Chondrocyte (in vitro differentiated cells): ENCODE measurements at places on chromosomes 1 and 21. TPM values are rescaled to one million over a fixed set of nuclear protein-coding genes. Genes with fewer than 3 reads are reported as not detected.

The PGLYRP3 gene
- total RNA-seq = not detected in 3 replicates

The TMPRSS15 gene
- 0.97 TPM in 1 of 3 replicates, not detected in the others for total RNA-seq

The GLIS1 gene
- total RNA-seq = 17.3 to 36.2 TPM (median 17.4 TPM) in 3 replicates

The HFM1 gene
- 0.46 to 0.63 TPM (median 0.62 TPM) in 3 replicates for total RNA-seq

The CELA3B gene
- not detected in 3 replicates for total RNA-seq

The PADI2 gene
- 20.9 to 74.9 TPM (median 72.6 TPM) in 3 replicates for total RNA-seq

The PCSK9 gene
- 0.41 to 0.60 TPM (median 0.53 TPM) in 3 replicates for total RNA-seq

The LRRC53 gene
- not detected in 3 replicates for total RNA-seq

The RPE65 gene
- total RNA-seq = not detected in 3 replicates

The ARHGEF10L gene
- 27.3 to 40.6 TPM (median 40.0 TPM) in 3 replicates for total RNA-seq

The RHBDL2 gene
- total RNA-seq = not detected in 3 replicates

The E2F2 gene
- total RNA-seq = 0.72 to 4.3 TPM (median 0.87 TPM) in 3 replicates

GRCh38 chr1:23597635-23598388 lies 38.5 kb upstream of the ID3 start:
- DNase-seq = no peak

DNA sequence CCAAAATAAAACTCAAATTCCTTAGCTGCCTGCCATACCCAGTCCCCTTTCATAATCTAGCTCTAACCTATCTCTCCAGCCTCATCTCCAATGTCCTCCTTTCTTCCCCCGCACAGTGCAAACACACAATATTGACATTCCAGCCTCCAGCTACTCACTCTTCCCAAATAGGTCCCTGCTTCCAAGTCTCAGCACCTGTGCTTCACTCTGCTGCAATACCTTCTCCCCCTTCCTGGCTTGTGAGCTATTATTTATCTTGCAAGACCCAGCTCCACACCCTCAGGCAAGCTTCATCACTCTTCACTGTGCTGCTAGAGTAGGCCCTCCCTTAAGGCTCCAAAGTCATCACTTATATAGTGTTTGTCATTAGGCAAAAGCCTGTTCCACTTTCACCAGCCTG lies 9.7 kb downstream of the PLPP3 start:
- no peak for DNase-seq

DNA sequence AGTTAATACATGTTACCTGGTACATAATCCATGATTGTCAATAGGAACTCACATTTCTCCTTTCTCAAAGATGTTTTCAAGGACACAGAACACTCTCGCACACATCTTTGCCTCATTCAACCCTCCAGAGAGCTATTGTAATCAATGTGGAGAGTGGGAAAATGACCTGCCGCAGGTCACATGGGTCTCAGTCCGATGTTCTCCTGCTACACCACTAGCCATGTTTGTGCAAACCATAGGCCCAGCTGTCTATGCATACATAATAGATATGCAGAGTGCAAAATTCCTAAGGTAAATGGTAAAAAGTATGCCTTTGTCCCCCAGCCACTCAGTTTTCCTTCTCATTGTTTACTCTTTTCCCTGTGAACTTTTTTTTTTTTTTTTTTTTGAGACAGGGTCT lies 89.2 kb downstream of the ADSS2 start:
- DNase-seq = no peak

DNA sequence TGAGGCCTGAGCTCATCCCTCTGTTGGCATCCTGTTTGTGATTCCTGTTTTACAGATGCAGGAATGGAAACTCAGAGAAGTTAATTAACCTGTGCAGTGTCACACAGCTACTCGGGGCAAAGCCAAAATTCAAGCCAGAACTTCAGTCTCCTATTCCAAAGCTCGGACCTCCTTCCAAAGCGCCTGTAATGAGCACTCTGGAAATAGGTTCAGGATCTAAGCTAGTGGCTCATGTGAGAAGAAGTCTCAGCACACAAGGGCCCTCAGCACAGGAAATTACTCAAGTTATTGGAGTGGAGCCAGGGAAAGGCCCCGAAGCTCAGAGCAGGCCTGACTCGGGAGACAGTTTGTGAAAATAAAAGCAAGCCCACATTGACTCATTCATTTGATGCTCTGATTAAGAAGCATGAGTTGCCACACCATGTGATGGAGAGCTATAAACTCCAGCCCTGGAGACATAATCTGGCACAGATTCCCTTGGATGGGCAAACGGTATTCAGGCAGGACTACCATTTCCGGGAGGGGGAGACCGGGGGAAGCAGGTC lies 50.6 kb upstream of the LYST start:
- DNase-seq = no peak

GRCh38 chr1:201149400-201149799 lies 4.9 kb downstream of the TMEM9 start:
- no peak for DNase-seq

- no peak for DNase-seq
These were observed 15.0 kb downstream of the DDX59 start for GRCh38 chr1:200654660-200655059.

DNA sequence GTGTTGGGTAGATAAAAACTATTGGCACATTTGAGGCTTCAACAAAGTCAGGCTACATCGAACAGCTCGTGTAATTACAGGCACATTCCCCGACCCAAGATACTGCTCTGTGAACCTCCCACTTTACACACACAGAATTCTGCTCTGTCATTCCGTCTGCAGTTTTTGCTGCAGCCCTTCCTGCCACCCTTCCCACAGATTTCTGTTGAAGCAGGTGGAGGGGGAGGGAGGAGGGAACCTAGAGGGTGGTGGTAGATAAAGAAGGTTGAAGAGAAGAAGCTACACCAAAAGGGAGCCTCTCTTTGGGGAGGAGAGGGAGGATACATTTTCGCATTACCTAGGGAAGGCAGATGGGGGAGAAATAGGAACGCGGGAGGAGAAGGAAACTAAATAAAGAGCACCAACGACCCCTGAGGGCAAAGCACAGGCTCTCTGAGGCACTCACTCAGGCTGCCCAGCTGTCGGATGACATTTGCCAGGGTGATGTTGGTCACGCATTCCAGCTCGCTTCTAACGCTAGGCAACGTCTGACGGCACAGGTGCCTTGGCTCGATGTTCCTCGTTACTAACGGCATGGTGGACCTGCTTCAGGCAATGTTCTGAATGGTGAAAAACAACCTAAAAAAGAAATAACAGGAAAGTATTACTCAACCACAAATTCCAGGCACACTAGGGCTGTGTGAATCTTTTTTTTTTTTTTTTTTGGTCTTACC lies 36.0 kb downstream of the GPR3 start:
- no peak for DNase-seq

DNA sequence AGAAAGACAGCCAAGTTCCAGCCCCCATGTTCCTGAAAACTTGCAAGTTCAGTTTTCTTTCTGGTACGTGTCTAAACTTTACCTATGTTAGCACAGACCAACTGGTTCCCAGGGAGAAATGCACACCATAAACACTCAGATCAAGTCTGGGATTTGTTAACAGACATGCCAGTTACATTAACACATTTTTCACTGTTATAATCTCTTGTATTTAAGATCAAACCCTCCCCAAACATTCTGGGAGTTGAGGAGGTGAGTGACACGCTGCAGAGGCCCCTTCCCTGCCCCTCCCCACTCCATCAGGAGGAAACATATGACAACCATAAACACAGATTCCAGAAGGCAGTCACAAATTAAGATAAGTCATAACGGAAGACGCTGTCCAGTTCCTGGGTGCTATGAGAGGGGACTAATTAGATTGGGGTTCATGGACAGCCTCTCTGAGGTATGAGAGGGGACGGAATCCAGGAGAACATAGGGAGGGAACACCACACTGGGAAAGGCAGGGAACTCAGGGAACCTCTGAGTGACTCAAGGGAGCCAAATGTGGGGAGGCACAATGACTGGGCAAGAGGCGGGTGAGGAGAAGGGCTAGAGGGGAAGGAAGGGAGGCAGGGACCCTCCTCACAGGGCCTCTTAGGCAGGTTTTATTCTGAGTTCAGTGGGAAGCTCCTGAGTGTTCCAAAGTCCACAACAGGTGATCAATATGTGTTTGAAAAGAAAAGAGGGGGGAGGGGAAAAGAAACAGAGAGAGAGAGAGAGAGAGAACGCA lies 25.0 kb downstream of the DUSP10 start:
- DNase-seq = no peak

GRCh38 chr21:34942911-34943310 lies 106.2 kb downstream of the RUNX1 start:
- DNase-seq = no peak

- DNase-seq = no peak
These were observed 2.3 kb downstream of the ATP1A1 start for GRCh38 chr1:116375148-116375886.

GRCh38 chr21:28828981-28829380 lies 163.7 kb downstream of the LTN1 start:
- no peak for DNase-seq

- no peak for DNase-seq
These were observed 2.7 kb downstream of the COL8A2 start for GRCh38 chr1:36122062-36123030.

DNA sequence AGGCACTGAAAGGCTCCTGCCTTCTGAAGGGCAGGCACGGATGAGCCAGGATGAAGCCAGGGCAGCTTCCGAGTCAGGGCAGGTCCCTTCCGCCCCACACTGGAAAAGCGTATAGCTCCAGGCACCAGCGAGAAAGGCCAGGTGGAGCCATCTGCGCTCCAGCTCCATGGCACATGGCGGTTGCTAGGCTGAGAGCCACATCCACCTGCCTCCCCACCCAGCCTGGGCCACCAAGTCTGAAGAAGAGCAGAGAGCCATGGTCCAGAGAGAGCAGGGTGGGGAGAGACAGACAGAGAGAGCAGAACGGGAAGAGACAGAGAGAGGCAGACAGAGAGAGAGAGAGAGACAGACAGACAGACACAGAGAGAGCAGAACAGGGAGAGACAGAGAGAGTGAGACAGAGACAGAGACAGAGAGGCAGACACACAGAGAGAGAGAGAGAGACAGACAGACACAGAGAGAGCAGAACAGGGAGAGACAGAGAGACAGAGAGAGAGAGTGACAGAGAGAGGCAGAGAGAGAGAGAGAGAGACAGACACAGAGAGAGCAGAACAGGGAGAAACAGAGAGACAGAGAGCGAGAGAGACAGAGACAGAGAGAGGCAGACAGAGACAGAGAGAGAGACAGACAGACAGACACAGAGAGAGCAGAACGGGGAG lies 5.2 kb downstream of the FNDC10 start:
- DNase-seq = no peak

DNA sequence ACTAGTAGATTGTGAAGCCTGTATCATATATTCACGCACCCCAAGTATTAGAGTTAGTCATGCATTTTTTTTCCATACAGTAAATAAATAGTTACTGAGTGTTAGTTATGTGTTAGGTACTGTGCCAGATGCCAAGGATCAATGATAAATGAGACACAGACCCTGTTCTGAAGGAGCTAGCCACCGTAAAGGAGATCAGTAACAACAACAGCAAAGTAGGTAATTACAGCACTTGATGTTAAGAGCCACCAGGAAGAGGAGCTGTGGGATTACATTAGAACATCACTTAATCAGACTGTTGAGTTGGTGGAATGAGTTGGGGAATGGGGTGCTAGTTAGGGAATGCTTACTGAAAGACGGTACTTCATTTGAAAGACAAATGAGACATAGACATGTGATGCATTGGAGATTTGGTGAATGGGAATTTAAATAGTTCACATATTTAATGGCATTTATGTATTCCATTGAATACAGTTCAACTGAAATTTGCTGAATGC lies 21.0 kb downstream of the PRKAA2 start:
- DNase-seq = no peak

- DNase-seq = no peak
These were observed 9.1 kb downstream of the TTC39A start for GRCh38 chr1:51320967-51321923.

DNA sequence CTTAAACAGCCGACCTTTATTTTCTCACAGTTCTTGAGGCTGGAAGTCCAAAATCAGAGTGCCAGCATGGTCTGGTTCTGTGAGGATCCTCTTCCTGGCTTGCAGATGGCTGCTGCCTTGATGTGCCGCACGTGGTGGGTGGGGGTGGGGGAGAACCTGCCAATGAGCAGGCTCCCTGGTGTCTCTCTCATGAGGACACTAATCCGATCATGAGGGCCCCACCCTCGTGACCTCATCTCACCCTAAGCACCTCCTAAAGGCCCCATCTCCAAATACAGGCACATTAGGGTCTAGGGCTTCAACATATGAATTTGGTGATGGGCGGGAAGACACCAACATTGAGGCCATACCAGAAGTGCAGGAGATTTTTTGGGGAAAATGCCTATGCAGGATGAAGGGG lies 37.8 kb downstream of the ACTN2 start:
- DNase-seq = no peak

GRCh38 chr1:62131093-62131725 lies 63.4 kb upstream of the L1TD1 start:
- no peak for DNase-seq

GRCh38 chr1:196677781-196678509 lies 26.1 kb downstream of the CFH start:
- no peak for DNase-seq

GRCh38 chr1:67316180-67316902 lies 8.7 kb downstream of the IL12RB2 start:
- no peak for DNase-seq

- DNase-seq = no peak
These were observed 817.7 kb upstream of the B3GALT2 start for GRCh38 chr1:194004146-194004545.

DNA sequence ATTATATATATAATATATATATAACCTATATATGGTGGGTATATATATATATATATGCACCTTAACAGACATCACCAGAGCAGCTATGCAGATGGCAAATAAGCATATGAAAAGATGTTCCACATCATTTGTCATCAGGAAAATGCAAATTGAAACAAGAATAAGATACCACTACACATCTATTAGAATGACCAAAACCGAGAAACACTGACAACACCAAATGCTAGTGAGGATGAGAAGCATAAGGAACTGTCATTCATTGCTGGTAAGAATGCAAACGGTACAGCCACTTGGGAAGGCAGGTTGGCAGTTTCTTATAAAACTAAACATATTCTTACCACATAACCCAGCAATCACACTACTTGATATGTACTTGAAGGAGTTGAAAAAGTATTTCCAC lies 219.8 kb upstream of the PRMT6 start:
- DNase-seq = no peak

DNA sequence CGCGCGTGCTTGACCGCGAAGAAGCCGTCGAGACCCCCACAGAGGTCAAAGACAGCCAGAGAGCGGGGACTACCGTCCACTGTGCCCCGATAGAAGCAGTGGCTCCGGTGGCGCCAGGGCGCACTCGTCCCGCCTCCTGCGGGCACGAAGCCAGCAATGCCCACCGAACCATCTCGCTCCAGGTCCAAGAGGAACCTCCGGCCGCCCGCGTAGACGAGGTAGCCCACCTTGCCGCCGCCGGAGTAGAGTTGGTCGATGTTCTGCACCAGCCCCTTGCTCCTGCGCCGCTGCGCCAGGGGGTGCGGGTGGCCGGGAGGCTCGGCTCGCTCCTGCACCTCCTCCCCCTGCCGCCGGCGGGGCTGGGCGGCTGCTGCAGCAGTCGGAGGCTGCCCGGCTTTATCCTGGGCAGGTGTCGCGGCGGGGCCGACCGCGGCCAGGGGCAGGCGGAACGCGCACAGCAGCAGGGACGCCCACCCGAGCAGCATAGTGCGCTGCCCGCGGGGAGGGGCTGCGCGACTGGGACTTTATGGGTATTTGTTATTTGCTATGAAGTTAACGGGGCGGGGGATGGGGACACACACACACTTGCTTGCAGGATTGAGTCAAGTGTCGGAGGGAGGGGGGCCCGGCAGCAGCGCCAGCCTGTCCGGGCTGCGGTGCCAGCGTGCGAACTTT lies 844 bp downstream of the ADAMTS5 start:
- DNase-seq = no peak
